Activated CD4-positive, alpha-beta T cell treated with anti-CD3 and anti-CD28 coated beads, Interleukin-2, amount 50 U/mL, for 16 hours (primary cell): ENCODE measurements at places on chromosomes 3 and 15.

DNA sequence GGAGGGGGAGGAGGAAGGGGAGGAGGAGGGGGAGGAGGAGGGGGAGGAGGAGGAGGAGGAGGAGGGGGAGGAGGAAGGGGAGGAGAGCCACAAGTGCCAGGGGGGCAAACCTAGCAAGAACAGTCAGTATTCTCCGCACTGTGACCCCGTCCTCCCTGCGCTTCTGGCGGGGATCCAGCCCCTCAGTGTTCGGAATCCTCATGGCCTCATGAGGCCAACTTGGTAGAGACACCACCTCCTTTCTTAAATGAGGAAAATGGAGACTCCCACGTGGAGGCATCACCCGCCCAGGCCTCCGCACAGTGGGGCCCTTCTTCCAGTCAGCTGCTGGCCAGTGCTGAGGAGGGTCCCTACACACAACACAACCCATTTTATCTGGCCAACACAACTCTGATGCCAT is 163.4 kb downstream of the XXYLT1 start:
- no peak for DNase-seq

DNA sequence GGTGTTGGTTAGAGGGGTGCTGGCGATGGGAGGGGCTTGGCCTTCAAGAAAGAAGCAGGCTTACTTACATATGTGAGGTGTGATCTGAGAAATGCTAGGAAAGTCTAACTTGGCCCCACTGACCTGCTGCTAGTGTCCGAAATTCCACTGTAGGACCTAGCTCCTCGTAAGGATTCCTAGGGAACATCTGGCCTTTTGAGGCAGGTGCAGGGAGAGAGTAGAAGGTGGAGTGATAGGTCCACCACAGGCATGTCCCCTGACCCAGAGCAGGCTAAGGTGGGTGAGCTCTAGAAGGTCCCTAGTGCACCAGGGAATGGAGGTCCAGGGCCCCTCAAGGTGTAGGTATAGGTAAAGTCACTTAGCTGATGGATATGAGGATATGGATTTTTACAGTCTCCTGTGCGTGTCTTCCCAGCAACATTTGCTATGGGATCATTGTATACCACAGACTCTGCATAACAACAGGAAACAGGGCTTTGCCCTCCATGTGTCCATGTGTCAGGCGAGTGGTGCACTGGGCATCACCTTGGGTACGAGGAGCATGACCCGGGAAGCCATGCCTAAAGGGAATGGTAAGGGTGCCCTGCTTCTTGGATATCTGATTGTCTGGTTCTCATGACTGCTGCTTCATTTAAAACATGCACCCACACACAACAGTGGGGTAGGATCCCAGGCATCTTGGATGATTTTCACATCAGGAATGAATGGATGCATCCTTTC is 32.6 kb downstream of the POMGNT2 start:
- DNase-seq = no peak

GRCh38 chr3:901953-902778 is 190.7 kb upstream of the CNTN6 start:
- DNase-seq = peak; percentile 12

DNA sequence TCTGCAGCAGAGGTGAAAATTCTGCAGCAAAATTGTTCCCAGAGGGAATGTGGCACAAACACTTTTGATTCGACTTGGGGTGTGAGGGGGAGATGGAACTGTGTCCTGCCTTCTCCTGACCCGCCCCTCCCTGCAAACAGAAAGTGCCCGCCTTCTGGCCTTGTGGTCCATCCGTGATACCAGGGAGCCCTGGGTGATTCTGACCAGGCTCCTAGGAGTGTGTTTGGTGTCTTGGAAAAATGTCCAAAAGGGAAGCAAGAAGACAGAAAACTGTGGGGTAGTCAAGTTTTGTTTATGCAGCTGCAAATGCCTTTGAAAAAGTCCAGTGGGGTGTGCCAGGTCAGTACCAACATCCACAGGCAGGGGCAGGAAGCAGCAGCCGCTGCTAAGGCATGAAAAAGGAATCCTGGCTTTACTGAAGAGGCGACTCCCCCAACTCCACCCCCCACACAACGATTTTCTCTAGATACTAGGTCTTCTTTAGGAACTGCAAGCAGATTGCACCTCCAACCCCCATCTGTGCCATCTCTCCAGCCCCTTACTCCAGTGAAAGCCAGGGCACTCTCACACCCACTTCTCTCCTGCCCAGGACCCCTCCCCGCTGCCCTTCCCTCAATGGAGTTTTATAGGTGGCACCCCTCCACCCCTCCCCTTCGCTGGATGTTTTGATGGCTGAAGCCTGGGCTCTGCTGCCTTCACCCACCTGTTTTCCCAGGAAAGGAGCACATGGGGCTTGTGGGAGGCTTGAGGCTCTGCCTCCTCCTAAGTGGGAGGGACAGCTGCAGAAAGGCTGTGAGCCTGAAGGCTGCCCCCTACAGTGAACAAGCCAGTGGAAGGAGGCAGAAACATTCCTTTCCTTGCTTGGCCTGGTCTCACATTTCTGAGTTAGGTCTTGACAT is 82.4 kb upstream of the HERC1 start:
- DNase-seq = no peak

GRCh38 chr15:54082836-54083492 is 104.7 kb downstream of the UNC13C start:
- peak; percentile 23 for DNase-seq

GRCh38 chr15:37253877-37254276 is 153.5 kb upstream of the MEIS2 start:
- DNase-seq = no peak

DNA sequence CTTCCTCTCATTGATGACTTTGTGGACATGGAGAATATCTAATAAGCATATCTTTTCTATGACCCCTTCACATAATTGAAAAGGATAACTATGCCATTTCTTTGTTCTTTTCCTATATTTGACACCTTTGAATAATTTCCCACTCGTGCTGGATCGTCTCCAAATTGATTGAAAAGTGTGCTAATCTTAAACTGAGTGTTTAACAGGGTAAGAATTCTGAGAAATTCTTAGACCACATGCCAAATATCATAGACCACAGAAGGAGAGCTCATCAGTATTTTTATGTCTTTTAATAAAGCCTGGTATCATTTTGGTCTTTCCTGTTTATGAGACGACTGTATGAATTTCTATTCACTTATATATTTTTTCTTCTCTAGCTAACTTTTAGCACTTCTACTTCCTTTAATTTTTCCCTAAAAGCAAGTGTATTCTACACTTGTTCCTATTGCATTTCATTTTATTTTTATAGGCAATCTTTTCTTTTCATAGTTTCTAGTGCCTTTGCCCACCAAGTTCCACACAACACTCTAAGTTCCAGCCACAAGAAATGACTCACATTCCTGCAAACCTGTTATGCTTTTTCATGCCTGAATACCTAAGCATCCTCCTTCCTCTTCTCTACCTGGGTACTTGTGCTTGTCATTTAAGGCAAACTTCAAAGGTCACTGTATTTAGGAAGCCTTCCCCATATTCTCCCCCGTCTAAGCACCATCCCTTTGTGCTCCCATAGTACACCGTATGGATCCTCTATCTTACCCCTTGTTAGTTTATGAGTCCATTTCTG is 30.1 kb downstream of the KBTBD8 start:
- DNase-seq = no peak

DNA sequence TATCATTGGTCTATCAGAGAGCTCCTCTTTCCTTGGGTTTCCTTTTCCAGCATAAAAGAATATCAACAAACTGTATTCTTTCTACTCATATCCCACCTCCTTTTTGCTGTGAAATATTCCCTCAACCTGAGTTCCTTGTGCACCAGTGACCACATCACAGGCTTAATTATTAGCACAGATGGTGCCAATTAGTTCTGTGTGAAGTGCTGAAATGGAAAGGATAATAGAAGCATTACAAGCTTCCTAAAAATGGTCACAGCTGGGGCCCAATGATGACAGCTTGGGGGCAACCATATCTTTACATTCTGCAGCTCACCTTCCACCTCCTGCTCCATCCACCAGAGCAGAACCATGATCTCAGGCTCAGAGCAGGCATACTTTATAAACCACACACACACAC is 84.6 kb downstream of the ANO10 start:
- no peak for DNase-seq

DNA sequence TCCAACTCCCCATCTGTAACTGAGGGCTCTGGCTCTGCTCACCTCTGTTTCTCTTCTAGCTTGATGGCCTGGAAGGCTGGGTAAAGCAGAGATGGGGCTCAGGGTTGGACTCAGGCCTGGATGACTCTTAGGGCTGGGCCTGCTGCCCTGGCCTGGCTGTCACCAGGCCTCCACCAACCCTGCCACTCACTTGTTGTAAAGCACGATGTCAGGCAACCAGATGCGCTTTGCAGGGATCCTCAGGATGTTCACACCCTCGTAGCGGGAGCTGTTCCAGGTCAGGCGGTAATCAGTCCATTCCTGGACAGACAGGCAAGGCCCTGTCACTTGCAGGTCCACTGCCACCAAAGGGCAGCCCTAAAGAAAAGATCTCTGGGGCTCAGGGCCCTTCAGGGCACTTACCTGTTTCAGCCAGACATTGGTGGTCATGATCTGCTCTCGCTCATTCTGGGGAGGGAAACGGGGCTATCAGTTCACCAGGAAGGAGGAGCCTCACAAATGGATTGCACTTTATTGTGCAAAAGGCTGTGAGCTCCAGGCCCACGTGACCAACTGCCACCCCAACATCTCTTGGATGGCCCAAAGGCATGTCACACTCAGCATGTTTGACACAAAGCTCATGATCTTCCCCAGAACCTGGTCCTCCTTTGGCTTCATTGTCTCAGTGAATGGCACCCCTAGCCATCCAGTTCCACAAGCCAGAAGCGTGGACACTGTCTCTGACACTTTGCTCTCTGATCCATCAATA is 9.9 kb downstream of the CHRNB4 start:
- no peak for DNase-seq

- DNase-seq = no peak
Measured at GRCh38 chr15:48569591-48570302, 75.8 kb downstream of the FBN1 start.

DNA sequence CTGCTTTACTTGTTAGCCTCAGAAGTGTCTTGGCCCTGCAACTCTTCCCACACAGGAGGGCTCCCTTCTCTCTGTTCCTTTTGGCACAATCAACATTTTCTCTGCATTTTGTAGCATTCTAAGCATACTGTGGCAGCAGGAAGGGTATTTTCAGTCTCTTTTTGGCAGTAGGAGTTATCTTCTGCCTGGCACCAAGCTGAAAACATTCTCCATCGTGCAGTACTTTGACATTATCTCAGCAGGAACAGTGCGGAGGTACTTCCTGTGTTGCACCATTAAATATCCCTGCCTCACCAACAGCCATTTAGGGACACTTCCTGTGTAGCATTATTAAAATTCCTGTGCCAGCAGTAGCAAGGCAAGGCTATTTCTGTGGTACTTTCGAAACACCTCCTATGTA is 233.2 kb upstream of the SEMA6D start:
- DNase-seq = no peak

GRCh38 chr15:73620078-73620477 is 13.1 kb downstream of the NPTN start:
- no peak for DNase-seq

DNA sequence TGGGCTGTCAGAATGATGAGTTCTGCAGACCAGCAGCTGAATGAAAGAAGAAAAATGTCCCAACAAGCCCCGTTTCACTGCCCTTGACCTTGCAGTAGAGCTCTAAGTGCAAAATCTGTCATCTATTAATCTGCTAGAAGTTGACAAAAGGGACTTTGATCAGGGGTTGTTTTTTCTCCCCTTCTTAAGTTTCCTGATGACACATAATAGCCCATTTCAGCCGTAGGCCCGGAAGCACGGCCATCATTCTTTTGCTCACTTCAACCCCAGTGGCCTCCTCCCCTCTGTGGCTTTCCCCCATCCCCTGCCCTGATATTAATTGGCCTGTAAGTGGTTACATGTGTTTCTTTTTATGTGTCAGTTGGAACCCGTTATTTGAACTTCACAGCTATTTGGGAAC is 298.9 kb downstream of the RPLP1 start:
- DNase-seq = no peak

- no peak for DNase-seq
Measured at GRCh38 chr3:75341324-75342067, 322.6 kb upstream of the FRG2C start.

DNA sequence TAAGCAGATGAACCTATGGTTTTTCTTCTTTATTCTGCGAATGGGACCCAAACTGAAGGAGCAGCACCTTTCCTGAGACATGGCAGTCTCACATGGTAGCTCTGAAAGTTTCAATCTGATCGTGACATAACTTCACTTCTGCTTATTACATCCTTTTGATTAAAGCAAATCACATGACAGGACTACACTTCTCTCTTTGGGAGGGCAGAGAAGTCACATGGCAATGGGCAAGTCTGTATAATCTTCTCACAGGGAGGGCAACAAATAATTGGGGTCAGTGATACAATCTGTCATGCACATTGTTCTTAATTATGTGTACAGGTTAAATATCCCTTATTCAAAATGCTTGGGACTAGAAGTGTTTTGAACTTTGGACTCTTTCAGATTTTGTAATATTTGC is 21.6 kb downstream of the NCBP2 start:
- DNase-seq = no peak

GRCh38 chr3:12730506-12731242 is 28.4 kb downstream of the TMEM40 start:
- DNase-seq = no peak

- no peak for DNase-seq
Measured at GRCh38 chr15:100772892-100773520, 106.6 kb upstream of the ALDH1A3 start.

DNA sequence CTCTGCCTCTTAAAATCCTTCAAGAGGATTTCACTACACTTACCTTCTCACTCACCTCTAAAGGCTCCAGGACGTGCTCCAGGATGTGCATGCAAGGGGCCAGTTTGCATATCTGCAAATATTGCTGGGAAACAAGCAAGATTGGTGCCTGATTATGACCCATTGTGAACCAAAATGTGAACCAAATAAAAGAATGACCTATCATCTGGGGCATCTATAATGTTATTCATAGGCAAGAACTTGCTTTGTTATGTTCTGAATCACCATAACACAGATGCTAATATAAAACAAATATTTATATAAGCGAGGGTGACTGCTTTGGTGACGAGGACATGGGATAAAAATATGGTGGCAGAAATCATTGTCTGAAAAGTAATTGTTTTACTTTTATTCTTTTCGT is 5.5 kb downstream of the IL12A start:
- no peak for DNase-seq

GRCh38 chr15:67305506-67305905 is 50.9 kb downstream of the IQCH start:
- no peak for DNase-seq

GRCh38 chr15:57747206-57747896 is 40.8 kb downstream of the POLR2M start:
- no peak for DNase-seq

GRCh38 chr15:101246824-101247745 is 4.8 kb downstream of the CHSY1 start:
- DNase-seq = no peak

DNA sequence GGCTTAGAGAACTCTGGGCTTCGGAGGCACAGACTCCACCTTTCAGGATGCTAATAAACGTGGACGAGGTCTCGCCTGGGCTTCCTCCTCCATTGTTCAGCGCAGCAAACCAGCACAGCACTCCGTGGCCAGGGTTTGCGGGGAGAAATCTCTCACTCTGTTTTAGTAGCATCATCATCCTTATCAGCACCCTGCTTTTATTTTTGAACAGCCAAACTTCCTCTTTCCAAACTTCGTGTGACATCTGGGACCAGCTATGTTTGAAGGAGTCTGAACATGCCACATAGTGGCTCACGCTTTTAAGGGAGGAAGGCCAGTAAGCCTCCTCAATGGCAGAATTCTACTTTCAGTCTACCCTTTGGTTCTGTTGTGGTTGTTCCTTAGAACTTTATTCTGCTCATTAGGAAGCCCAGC is 149.0 kb downstream of the PGPEP1L start:
- no peak for DNase-seq
